CD4-positive, alpha-beta memory T cell (primary cell): ENCODE measurements at places on chromosomes 7 and 10.

DNA sequence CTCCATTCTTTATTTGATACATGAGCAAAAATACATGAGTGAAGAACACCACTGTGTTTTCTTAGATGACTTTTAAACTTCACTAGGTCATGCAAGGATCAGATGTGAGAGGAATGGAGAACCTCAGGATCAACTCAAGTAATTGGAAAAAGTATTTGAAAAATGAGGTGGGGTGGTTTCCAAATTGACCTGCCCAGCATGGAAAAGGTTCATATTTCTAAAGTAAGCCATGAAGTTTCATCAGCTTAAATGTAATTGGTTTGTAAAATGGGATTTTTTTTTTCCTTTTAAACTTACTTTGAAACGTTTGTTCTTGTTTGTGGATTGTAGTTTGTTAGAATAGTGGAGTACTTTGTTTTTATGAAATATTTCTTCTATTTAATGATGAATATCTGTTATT is 134.8 kb downstream of the MLLT10 start:
- no peak for DNase-seq
- no peaks in the 10 kb centered on the region for H3K4me1 ChIP-seq
- H3K36me3 ChIP-seq, result peaks cover 5% of the 10 kb centered on the region
- H3K27ac ChIP-seq, result no peak overlapping the region
- H3K27me3 ChIP-seq, result no peaks in the 10 kb centered on the region

GRCh38 chr10:24215603-24216002 is 6.7 kb downstream of the KIAA1217 start:
- H3K27me3 ChIP-seq, result no peaks in the 10 kb centered on the region
- no peak for DNase-seq
- no peak overlapping the region for H3K27ac ChIP-seq
- no peaks in the 10 kb centered on the region for H3K4me1 ChIP-seq

DNA sequence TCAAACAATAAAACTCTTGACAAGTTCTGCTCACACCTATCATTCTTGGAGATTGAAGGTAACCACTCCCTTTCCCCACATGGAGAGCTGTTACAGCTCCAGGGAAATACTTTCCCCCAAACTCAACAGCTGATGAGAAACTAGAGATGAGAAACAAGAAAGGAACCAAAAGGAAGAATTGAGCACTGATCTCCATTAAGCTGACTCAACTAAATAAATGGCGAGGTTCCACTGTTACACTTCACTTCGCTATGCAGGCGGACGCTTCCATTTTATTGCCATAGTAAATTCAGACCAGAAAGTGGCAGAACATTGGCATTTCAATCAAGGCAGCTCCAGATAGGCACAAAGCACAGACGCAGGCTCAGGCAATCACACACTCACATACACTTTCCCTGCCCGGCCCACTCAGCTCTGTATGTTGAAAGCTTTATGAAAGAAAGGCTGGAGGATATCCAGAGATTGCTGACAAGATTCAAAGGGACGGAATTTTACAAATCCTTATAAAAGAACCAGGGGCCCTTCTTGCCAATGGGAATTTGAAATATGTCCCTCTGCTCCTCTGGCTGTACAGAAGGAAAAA is 11.5 kb upstream of the YAE1 start:
- no peak overlapping the region for H3K4me3 ChIP-seq
- H3K4me1 ChIP-seq, result no peaks in the 10 kb centered on the region
- H3K36me3 ChIP-seq, result no peaks in the 10 kb centered on the region
- no peaks in the 10 kb centered on the region for H3K27me3 ChIP-seq
- H3K27ac ChIP-seq, result no peak overlapping the region
- DNase-seq, result no peak

GRCh38 chr10:21525367-21526187 is at the start of gene SKIDA1:
Gene SKIDA1, minus strand, starts transcription at chr10:21525682. Its CDS starts 7,860 bp downstream, at chr10:21517822.
- peaks cover 23% of the 10 kb centered on the region for H3K4me1 ChIP-seq
- H3K27me3 ChIP-seq, result peaks cover 7% of the 10 kb centered on the region
- peak; percentile 69 for DNase-seq
- H3K36me3 ChIP-seq, result no peaks in the 10 kb centered on the region
- H3K4me3 ChIP-seq, result peak within 1 kb of the TSS; percentile 78
